Amniotic stem cell (primary cell): ENCODE measurements at places on chromosomes 12 and 14.

GRCh38 chr14:91223028-91223783 is 21.3 kb downstream of the GPR68 start:
- DNase-seq, result no peak

GRCh38 chr14:61300754-61301153 is 19.6 kb upstream of the TMEM30B start:
- DNase-seq, result no peak

DNA sequence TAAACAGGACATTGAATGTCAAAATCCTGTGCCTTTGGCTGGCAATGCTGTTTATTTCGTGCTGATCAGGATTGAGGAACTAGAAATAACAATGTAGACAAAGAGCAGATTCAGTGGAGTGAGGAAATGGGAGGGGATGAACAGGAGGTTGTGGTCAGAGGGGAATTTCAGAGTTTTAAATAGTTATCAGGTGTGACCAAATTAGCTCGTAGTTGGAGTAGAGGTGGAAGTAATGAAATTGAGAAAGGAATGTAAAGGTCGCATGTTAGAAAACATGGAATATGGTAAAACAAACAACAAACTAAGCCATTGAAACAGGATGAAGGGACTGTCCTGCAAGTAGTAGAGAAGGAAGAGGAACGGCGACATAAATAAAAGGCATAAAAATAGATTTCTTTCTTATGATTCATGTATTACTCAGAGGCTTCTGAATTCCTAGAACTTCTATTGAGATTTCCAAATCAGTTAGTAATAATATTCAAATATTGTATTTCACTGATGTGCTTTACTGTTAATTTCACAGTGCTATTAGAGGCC is 9.5 kb upstream of the SAV1 start:
- DNase-seq, result no peak

DNA sequence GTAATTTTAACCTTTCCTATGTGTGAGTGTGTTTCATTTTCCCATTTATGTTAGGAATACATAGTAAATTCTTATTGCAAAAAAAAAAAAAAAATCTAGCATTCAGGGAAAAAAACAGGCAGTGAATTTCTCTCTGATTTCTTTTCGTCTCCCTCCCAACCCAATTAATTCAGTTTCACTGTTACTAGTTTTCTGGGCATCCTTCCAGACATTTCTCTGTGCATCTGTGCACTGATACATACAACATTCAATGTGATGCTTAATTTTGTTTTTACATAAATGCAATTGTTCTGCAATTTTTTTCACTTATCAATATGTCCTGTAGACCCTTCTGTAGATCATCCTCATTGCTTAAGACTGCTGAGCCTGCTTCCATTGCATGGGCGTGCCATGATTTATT is 694.3 kb upstream of the TBX3 start:
- no peak for DNase-seq

- peak; percentile 43 for DNase-seq
These were observed 105.2 kb upstream of the ATF7IP start for GRCh38 chr12:14260011-14260993.

- no peak for DNase-seq
These were observed 140.6 kb downstream of the ETNK1 start for GRCh38 chr12:22765421-22766130.

DNA sequence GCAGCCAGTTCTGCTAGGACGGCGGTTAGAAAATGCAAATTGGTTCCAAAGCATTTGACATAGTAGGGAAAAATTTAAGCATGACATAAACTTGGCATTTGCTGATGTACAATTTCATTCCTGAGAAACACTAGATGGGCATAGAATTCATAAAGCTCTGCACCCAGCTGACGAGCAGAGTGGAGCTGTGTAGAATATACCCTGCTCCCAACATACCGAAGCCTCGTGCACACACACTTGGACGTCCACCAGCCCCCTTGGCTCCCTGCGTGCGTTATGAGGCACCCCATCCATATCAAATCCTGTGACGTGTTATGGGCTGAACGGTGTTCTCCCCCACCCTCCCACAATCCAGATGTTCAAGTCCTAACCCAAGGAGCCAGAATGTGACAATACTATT is 65.4 kb downstream of the CLMN start:
- no peak for DNase-seq

DNA sequence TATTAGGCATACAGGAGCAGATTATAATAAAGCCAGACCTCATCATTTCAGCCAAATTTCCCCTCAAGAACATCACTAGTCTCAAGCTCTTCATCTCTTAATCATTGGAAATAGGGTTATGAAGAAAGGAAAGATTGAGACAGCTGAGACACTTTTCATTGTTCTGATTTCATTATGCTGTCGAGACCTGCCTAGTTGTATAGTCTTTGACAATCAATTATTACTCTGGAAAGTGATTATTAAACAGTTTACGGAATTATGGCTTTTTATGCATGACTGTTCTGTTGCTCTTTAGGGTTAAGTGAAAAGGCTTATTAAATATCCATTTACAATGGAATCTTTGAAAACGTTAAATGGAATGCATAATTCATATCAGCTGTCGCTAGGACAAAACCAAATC is 48.3 kb downstream of the TTC6 start:
- DNase-seq, result no peak

DNA sequence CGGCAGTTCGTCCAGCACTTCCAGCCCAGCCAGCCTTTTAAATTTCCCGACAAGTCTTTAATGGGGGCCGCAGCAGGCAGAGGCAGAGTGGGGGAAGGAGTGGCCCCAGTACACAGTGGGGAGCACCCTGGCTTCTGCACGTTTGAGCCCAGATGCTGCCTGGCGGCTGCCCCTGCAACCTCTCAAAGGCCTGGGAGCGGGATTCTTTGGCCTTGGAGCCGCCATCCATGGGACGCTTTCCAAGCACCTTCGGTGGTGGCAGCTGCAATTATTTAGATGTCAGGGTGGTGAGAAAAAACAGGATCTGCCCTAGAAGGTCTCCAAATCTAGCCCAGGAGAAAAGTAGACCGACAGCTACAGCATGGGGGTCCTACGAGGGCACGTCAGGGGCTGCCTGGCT is 46.0 kb downstream of the FAM222A start:
- DNase-seq, result no peak

GRCh38 chr14:61574514-61574807 is 120.9 kb upstream of the HIF1A start:
- DNase-seq, result no peak

- DNase-seq, result no peak
These were observed 592.0 kb upstream of the LMO3 start for GRCh38 chr12:17197971-17198370.

DNA sequence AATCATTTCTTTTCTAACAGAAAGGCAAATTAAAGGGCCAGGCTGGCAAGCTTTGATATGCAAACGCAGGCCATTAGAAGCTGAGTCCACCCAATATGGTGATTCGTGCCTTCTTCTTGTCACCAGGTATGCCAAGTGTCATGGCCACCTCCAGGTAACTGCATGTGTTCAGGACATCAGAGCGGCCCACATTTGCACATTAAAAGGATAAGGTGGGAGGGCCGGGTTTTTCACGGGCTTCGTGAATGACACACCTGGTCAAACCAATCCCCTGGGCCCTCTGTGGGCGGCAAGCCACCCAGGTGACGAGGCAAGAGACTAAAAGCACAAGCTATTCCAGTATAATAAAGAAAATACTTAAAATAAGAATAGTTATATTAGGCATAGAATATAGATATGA is 75.9 kb upstream of the TSPAN11 start:
- no peak for DNase-seq

DNA sequence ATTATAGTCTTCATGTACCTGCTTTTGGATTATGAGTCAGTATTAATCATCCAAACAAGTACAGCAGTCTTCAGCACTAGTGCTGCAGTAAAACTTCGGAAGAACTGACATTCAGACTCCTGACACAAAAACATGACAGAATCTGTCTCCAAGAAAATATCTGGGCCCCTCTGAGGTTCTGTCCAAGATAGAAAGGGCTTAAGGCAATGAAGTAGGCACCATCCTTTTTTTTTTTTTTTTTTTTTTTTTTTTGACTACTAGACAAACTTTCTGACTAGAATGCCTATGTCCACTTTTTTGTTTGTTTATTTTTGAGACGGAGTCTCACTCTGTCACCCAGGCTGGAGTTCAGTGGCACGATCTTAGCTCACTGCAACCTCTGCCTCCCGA is 112.5 kb downstream of the MED13L start:
- DNase-seq, result no peak

GRCh38 chr12:108822497-108823205 is 34.7 kb downstream of the SSH1 start:
- no peak for DNase-seq

DNA sequence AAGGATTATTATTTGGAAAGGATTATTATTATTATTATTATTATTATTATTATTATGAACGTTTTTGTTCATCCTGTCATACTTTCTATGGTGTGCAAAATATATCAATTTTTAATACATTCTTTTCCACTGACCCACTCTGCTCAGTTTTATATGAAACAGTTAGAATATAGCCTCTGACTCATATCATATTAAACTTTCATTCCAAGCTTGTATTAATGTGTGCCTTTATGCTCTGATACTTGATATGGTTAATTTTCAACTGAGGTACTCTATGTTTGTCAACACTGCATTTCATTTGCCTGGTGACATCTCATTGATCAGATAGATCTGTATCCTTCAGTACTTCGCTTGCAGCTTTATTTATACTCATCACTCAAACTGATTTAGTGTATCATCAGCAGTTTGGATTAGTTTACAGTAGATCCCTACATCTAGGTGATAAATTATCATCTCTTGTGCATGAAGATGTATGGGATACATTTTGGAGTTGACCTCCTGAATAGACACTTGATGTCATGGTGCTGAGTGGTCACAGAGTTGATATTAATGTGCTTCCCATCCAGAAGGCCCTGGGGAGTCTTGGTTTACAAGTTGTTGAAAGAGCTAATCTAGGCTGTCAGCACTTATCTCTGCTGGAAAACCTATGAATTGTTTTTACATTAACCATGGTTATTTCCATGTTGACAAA is 271.8 kb downstream of the TRHDE start:
- no peak for DNase-seq

- DNase-seq, result no peak
These were observed 268.7 kb upstream of the TBX3 start for GRCh38 chr12:114952573-114953271.

GRCh38 chr14:64294672-64295413 is 672 bp upstream of the ESR2 start:
- peak; percentile 6 for DNase-seq

DNA sequence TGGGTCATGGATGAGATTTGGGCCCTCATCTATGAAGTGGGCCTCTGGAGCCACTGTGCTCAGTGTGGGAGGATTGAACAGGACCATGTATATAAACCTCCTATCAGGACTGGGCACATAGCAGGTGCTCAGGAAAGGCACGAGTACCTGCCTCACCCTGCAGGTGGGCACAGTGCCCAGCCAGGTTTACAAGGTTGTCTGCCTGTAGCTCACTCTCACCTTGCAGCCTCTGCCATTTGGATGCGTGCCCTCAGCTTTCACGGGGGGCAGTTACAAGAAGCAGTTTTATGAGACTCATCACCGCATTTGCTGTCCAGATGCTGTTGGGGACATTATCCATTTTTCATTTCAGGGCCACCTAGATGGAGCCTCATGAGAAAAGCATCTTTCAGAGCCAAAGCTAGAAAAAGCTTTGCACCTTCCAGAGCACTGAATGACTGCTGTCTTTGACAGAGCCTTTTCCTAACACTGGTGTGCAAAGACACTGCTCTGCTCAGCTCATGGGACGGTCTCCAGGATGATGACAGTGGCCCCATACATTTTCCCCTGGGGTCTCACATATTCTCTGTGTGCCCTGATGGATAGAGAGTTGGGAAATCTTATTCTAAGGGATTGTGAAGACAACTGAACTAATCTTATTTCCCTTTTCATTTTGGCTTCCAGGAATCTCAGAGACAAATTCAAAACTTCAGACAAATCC is 327.5 kb upstream of the RTL1 start:
- DNase-seq, result no peak

GRCh38 chr14:101350691-101351090 is 210.6 kb upstream of the DIO3 start:
- no peak for DNase-seq

DNA sequence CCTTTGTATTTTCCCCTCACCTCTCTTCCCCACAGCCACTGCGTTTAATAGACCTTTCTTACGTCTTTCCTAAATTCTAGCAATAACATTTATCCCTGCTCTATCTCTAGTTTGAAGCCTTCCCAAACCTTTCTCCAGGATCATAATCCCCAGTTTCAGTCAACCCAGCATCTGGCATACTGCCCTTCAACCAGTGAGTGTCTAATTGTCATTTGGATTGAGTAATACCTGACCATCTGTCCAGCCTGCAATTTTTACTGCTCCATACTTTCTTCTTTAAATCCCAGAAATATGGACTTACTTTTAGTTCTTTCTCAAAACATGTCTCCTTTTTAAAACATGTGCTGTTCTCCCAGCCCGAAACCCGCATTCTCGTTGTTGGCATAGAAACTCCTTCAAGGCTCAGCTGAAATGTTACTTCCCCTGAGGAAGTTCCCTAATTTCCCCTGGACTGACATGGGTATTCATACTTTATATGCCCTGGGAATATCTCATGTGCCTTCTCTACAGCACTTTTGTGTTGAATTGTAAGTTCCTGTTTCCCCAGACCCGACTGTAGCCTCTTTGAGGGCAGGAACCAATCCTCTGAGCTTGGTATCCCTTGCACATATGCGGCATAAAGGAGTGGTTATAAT is 65.1 kb upstream of the ETV6 start:
- DNase-seq, result no peak

DNA sequence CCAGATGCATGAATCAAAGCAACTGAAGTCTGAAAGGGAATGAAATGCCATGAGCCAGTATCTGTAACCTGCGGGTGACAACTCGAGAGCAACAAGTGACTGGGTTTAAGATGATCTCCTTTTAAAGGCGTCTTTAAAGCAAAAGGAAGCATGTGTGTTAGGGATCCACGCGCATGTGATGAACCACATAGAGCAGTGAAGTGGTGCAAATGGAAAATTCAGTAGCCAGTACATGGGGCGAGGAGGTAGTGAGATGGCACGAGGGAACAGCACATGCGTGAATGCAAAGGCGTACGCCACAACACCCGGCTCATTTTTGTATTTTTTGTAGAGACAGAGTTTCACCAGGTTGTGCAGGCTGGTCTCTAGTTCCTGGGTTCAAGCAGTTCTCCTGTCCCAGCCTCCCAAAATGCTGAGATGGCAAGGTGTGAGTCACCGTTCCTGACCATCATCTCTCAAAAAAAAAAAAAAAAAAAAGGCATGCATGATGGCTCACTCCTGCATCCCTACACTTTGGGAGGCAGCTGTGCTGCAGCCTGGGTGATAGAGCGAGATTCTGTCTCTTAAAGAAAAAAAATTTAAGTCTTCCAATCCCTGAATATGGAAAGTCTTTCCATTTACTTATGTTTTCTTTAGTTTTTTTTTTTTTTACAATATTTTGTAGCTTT is 24.6 kb upstream of the BCL7A start:
- DNase-seq, result no peak
